ENCODE measurements at places on chromosomes 5 and 9.

- no peak for DNase-seq
Observed at GRCh38 chr5:104400941-104401340, 838.4 kb upstream of the NUDT12 start.

GRCh38 chr9:21778304-21778703 lies 24.1 kb upstream of the MTAP start:
- DNase-seq = no peak

DNA sequence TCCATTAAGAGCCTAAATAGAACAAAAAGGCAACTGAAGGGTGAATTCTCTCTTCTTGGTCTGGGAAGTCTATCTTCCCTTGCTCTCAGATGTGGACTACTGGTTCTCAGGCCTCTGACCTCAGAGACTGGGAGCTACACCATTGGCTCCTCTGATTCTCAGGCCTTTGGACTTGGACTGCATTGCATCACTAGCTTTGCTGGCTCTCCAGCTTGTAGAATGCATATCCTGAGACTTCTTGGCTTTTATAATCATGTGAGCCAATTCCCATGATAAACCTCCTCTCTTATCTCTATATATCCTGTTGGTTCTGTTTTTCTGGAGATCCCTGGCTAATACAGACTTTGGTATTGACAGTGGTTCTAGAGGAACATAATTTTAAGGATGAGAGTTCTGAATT lies 89.8 kb downstream of the PSAT1 start:
- DNase-seq = no peak

DNA sequence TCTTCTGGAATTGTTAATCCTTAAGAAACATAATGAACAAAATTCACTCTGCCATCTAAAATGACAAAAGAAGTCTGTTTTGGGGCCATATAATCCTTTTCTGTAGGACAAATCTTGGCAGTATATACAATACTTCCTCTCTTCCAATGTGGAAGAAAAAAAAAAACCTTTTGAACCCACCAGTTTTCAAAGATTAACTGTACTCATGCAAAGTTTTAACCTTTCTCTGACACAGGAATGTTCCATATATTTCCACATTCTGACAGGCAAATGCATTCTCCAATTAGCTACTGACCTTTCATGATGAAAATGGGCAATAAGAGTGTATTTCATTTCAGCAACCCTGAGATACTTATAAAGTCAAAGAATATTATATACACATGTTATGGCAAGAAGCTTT lies 65.4 kb downstream of the RNF130 start:
- DNase-seq = no peak

DNA sequence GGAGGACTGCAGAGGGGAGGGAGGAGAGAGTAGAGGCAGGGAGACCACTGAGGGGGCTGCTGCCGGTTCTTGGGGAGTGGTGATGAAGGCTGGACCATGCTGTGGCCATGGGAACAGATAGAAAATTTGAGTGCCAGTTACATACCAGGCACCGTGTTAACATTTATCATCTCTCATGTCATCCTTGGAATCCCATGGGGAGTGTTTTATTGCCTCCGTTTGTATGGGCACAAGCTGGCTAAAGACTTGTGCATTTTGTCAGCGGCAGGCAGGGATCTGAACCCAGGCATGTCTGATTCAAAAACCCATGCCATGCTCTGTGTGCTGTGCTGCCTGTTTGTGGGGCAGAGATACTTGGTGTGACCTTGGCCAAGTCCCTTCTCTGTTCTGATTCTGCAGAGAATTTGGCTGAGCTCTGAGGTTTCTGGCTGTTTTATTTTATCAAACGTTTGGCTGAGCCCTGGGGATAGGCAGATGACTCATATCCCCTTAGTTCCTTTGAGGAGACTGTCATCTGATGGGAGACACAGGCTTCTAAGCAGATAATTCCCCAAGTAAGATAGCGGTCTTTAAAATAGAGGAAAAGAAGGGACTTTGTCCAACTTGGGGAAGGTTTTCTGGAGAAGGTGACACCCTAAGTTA lies 22.2 kb downstream of the COL27A1 start:
- DNase-seq = no peak

- no peak for DNase-seq
Observed at GRCh38 chr9:96486386-96487028, 36.5 kb downstream of the HABP4 start.

DNA sequence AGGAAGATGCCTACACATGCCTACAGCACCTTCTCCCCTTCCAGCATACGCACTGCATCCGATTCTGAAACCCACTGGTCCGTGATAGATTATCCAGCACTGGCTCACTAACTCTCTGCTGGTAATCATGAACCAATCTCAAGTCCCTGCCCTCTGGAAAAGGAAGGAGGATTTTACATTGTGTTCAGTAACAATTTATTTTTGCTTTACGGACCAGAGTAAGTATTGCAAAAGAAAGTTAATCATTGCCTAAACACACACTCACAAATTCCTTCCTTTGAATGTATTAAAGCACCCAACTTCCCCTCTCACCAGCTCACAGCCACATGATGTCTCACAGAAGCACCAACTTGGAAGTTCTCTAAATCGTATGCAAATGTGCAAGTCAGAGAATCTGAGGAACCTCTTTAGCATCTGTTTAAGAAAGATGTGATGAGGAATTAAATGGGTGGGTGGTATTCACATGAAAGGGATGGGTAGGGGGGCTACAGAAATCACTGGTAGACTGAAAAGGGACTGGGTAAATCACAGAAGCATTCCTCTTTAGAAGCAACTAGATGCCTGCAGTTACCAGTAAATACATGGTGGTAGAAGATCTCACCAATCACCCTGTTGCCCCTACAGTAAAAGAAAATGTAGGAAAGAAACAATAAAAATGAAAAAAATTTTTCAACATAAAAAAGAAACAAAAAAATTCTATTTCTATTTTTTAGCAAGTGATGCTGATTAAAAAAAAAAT lies 8.4 kb downstream of the GNAQ start:
- no peak for DNase-seq

GRCh38 chr5:149895416-149896345 lies 48.9 kb downstream of the PDE6A start:
- no peak for DNase-seq

- no peak for DNase-seq
Observed at GRCh38 chr5:54491326-54491725, 26.2 kb upstream of the SNX18 start.

GRCh38 chr5:124746916-124747790 lies 714 bp upstream of the ZNF608 start:
- no peak for DNase-seq

DNA sequence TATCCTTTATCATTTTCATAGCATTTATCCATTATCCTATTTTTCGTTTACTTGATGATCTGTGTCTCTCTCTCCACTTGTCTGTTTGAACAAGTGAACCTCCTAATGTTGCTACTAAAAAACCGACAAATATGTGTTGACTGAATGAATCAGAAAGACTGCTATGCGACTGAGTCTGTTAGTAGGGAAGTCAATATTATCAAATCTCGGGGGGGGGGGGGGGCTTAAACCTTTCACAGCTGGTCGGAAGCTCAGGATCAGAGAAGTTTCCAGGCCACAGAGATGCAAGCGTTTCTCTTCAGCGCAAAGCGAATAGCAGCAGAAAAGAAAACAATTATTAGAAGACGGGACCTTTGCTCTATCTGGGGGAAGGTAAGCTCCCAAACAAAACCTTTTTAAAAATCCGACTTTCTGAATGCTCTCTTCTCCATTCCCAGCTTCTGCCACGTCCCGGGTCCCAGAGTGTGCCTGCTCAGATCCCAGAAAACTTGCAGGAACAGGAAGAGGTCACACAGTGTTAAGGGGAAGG lies 412 bp downstream of the RIOK2 start:
- no peak for DNase-seq

DNA sequence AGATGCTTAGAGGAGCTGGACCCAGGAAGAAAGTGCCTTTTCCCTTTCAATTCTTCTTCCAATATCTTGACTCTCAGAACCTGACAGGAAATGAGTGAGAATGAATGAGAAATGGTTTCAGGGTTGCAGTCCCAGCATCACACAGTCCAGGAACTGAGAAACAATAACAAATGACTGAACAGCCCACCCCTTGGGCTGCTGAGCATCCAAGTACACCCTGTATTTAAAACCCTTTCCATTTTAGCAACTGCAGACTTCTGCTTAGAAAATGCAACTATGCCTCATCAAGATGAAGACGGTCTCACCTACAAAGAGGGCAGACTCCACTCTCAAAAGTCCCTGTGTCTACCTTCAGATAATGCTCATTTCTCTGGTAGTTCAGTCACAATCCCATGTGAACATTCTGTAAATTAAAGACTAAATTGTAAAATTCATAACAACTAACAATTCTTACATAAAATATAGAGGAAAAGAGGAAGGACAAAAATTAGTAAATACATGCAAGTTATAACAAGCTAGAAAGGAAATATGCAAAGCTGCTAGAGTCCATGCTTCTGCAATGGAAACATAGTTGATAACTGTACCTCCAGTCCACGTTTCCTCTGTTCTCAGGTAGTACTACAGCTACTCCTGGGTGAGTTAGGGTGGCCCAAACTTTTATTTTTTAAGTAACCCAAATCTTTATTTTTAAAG lies 316.5 kb downstream of the ICE1 start:
- DNase-seq = no peak

DNA sequence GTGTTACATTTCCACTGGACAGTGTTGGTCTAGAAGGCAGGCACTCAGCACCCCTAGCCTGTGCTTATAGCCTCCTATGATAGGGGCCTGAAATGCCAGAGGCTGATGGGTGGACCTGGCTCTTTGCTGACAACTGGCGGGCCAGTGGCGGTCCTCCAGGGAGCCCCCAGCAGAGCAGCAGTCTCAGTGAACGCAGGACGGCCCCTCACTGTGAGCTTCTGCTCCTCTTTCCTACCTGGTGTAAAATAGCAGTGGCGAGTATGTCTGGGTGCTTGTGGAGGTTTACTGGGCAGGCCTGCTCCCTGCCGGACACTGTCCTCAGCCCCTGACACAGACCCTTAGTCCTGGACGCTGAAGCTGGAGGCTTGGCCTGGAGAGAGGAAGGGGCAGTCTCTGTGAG lies 3.3 kb upstream of the SEC16A start:
- DNase-seq = no peak

GRCh38 chr5:65861830-65862241 lies 64.5 kb upstream of the ERBIN start:
- no peak for DNase-seq

DNA sequence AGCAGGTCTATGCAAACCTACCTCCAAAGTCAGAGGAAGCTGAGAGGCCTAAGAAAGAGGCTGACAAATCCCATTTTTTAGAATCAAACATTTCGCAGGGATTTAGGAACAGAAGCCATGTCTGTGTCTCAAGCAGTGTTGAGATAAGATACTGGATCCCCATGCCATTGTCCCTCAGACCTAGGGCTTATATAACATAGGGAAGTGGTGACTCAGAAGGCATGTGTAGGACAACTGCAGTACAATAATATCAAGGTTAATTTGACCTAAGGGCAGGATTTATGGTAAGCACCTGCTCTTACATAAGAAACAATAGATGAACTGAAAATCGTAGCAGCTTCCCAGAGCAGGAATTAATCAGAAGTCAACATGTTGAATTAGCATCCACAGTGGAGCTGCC lies 459.4 kb downstream of the ANXA1 start:
- no peak for DNase-seq

DNA sequence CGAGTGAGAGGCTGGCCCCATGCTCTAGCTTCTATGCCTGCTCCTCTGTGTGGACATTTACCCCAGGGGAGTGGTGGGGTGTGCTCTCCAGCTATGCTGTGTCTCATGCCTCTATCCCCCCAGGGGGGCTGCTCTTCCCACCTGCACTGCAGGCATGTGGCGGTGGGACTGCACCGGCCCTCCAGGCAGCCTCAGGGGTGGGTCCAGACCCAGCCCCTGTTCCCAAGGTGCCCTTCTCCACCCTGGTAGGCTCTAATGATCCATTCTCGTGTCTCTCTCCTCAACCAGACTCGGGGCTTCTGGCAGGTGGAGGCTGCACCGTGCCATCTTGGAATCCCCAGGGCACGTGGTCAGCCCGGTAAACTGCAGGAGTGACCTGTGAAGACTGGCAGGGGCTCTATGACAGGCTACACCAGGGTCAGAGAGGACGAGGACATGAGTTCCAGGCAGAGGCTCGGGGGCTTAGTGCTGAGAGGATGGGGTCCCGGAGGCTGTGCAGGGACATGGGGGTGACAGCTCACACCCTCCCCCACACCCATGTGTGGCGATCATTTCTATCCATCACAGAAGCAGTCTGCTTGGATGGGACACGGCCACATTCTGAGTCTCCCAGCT lies 22.7 kb upstream of the COL5A1 start:
- no peak for DNase-seq

DNA sequence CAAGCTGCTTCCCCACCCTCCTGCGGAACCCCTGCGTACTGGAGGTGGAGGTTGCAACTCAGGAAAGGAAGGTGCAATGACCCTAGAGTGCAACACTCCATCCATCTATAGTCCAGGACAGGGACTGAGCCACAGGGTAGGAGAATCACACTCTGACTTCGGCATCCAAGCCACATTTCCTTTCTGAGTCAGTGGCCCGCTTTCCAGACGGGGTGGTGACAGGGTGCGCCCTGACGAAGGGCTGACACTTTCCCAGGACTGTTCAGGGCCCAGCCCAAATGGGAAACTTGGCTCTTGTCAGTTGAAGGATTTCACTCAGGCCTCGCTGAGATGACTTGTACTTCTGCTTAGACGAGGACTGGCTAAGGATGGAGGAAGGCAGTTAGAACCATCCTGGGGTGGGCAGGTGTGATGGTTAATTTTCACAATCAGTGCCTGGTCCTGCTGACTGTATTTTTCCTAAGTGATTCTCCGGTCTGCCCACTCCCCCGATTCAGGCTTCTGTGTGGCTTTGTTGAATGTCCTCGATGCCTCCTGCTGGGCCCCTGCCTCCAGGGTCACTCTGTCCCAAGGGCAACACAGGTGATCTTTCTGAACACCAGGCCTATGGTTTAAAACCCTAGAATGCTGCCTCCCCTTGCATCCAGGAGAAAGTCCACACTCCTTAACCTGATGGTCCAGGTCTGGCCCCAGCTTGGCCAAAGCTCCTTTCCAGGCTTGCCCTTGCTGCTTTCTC lies 228.1 kb downstream of the FSTL4 start:
- DNase-seq = no peak

DNA sequence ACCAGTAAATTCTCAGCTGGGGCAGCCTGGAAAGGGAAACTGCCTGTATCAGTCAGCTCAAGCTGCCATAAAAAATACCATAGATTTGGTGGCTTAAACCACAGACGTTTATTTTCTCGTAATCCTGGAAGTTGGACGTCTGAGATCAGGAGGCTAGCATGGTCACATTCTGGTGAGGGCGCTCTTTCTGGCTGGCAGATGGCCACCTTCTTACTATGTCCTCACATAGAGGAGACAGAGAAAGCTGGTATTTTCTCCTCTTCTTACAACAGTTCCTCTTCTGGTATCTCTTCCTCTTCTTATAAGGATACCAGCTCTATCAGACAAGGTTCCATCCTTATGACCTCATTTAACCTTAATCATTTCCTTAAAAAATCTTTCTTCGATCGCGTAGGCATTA lies 50.5 kb upstream of the RFX3 start:
- DNase-seq = no peak

- no peak for DNase-seq
Observed at GRCh38 chr5:154972476-154973080, 31.7 kb downstream of the MRPL22 start.

DNA sequence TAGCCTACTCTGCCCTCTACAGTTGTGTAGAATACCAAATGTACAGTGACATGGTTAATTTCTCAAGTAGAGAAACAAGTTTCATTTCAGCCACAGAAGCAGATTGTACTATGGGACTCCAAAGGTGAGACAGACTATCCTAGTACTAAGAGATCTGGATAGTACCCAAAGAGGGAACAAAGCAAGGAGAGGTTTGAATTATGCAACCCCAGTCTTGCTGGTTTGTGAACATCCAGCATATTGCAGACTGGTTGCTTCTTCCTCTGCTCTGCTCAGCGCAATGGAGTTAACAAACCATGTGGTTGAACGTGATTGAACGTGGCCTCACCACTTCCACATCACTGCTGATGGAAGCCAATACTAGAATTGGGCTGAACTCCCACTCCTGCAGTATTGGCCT lies 43.3 kb upstream of the ALDOB start:
- DNase-seq = no peak
